ENCODE measurements at places on chromosomes 5 and 9. TPM values are rescaled to one million over a fixed set of nuclear protein-coding genes. Genes with fewer than 3 reads are reported as not detected.

DNA sequence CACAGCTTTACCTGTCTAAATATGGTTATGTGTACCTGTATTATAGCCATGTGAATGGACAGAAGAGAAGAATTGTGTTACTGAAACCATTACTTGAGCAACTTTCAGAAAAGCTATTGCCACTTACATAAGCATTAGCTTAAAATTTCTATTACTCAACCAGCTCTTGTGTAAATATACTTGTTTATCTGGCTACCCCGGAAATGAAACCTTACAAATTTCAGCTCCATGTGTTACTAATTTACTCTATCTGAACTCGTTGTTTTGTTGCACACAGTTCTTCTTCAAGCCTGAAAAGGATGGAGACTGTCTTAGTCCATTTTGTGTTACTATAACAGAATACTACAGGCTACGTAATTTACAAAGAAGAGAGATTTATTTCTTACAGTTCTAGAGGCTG is 22.5 kb upstream of the ADAMTSL1 start:
- DNase-seq, result peak; percentile 71

GRCh38 chr5:157460921-157461792 is 1.1 kb downstream of the NIPAL4 start:
- no peak for DNase-seq

GRCh38 chr9:130932255-130933079 is 6.6 kb downstream of the FIBCD1 start:
- DNase-seq, result peak; percentile 73

The TLX3 gene
- not detected for total RNA-seq

DNA sequence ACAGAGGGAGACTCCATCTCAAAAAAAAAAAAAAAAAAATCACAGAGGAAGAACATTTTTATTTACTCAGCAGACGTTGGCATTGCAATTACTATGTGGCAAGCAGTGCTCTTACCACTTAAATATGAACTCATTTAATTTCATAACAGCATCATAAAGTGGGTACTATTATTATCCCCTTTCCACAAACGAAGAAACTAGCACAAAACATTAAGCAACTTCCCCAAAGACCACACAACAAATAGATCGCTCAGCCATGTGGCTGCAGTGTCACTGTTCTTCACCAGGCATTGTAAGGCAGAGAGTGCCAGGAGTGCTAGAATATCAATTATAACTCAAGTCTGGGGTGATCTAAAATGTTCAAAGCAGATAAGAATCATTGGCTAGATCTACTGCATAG is 69.8 kb upstream of the PLPP6 start:
- no peak for DNase-seq

The CLK4 gene
- total RNA-seq, result 19.0 TPM

- no peak for DNase-seq
These were observed 8.6 kb upstream of the PITX1 start for GRCh38 chr5:135042595-135042994.

DNA sequence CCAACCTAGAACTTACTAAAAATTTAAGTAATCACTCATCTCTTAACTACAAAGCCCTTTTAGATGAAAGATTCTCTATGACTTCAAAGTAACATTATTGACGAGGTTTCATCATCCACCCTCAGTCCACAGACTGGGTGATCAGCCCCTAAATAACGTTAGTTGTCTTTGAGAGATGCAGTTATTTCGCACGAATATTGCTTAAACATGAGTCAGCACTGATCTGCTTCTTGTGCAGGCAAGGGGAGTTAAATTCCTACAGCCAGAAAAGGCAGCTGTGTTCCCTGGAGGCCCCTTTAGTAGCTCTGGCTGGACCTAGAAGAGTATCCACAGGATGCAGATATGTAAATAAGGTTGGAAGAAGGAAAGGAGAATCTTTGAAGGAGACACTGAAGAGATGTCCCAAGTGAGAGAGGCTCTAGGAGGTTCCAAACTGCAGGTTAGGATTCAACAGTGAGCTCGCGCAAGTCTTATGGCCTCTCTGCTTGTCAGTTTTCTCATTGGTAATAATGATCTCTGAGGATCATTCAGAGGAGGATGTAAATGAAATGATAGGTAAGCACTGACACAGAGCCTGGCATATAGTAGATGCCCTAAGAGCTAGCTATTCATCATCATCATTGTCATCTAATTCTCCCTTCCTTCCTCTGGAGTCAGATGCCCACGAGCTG is 122.2 kb upstream of the MAN2A1 start:
- peak; percentile 63 for DNase-seq

- no peak for DNase-seq
These were observed 269.9 kb upstream of the TUSC1 start for GRCh38 chr9:25948182-25948581.

The PCA3 gene
- not detected for total RNA-seq

GRCh38 chr9:76818271-76818670 is 54.0 kb downstream of the PCA3 start:
- peak; percentile 99 for DNase-seq

DNA sequence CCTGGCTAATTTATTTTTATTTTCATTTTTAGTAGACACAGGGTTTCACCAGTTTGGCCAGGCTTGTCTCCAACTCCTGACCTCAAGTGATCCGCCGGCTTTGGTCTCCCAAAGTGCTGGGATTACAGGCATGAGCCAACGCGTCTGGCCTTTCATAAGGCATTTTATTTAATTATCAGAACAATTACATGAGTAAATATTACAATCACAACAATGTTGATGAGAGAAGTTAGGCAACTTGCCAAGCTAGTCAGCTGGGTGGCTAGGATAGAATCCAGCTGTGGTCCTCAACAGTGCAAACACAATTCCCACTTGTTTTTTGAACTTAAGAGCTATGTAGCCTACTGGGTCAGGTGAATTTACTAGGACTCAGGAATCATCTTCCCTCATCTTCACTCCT is 22.0 kb downstream of the C9orf57 start:
- DNase-seq, result no peak

The PIP5K1B gene
- not detected for total RNA-seq

DNA sequence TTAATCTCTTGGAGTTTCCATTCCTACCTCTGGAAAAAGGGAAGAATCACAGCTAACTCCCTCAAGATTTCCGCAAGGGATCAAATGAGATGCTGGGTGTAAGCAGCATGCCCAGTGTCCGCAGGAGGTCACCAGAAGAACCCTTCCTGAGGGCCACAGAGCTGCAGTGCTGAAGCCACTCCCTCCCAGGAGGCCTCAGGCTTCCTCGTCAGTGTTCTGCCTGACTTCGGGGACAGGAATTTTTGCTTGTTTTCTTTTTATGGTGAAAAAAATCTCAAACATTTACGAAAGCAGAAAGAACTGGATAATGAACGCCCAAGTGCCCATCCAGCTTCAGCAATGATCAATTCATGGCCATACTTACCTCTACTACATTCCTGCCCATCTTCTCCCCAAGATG is 183.0 kb downstream of the CDK5RAP2 start:
- DNase-seq, result no peak

Data from GM23248 (cell line).